ENCODE measurements at places on chromosomes 1 and 21.
A peak's percentile ranks its signal among the peaks of the same experiment; 100 is the strongest.

GRCh38 chr21:38196036-38196435 lies 60.8 kb upstream of the KCNJ15 start:
- DNase-seq: no peak

DNA sequence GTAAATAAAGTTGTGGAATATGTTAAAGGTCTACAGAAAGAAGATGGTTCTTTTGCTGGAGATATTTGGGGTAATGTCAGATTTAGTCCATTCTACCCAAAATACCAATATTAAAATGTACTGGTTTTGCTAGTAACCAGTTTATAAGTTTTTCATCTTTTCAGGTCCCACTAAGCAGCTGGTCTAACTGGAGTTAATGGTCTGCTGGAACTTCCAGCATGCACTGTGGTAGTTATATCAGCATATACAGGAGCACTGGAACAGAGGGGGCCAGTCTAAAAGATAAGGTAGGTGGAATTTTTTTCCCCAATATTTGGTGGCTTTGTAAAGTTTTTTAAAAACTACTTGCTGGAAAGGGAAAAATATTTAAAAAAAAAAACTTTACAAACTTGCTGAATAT lies 3.9 kb downstream of the RABGGTB start:
- no peak for DNase-seq

DNA sequence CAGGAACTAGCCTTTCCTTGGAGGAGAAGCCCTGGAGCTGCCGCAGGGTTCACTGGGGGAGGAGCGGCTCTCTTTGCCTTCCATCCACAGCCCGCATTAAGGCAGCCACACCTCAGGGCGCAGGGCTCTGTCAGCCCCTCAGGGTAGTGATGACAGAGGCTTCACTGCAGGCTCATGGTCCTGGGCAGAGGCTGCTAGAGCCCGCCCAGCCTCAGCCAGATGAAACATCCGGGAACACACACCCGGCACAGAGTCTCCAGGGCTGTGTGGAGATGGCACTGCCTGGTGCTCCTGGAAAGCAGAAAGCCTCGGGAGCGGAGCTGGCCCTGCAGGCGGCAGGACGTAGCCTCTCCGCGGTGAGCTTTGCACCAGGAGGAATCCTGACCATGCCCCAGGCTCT lies 29.4 kb upstream of the PEX10 start:
- DNase-seq: no peak

GRCh38 chr1:216617081-216617875 lies 106.0 kb downstream of the ESRRG start:
- DNase-seq: no peak

DNA sequence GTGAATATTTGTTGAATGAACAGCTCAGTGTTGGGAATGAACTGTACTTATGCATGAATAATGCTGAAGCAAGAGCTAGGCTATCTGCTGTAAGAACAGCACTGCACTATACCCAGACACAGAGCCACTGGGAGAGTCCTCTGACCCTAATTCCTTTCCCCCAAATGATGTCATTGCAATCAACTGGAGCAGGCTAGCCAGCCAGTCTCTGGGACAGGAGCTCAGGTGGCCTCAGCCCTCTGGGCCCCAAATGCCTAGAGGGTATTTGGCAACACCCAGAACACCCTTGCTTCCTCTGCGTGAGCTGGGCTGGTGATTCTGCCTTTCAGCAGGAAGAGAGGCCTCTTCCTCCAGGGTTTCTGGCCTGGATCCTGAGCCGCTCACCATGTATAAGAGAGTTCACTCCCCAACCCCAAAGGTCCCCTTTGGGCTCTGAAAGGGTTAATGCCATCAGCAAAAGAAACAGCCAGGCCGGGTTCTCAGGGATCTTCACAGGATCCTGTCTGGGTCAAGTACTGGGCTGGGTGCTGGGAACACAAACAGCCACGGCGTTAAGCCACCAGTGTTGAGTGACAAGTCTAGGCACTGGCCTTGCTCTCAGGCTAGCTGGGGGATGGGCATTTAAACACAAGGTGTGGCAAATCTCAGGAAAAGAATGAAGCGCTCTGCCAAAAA lies 3.7 kb upstream of the PADI4 start:
- no peak for DNase-seq

DNA sequence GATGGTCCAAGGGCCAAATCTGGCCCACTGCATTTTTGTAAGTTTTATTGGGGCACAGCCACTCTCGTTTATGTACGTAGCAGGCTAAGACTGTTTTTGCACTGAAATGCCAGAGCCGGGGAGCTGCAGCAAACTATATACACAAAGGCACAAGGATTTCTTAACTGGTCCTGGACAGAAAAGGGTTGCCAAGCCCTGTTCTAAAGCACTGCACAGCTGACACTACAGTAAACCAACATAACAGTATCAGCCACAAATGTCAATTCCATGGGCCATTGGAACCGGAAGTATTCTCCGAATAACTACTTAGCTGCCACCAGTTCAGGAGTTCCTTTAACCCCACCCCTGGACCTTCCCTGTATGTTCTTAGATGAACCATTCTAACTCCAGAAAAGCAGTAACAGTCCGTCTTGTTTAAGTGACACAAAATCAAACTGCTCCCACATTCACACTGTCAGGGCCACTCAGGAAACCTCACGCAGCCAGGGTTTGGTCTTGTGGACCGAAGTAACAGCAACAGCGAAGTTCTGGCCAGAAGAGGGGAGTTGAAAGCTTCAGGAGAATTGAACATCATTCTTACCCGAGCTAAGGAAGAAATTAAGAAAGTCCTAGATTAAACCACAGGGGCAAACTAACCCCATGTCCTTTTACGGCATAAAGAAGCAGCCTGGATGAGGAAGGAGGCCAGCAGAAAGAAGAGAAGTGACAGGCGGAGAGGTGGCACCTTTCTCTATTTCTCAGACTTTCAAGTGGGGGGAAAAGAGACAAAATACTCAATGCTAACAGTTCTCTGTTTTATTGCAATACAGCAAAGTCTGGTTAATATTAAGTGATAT lies 49.2 kb downstream of the COQ8A start:
- no peak for DNase-seq

- DNase-seq: no peak
These were observed 12.3 kb downstream of the BARHL2 start for GRCh38 chr1:90704817-90705216.

GRCh38 chr1:206969090-206969489 lies 1.2 kb downstream of the FCAMR start:
- no peak for DNase-seq

DNA sequence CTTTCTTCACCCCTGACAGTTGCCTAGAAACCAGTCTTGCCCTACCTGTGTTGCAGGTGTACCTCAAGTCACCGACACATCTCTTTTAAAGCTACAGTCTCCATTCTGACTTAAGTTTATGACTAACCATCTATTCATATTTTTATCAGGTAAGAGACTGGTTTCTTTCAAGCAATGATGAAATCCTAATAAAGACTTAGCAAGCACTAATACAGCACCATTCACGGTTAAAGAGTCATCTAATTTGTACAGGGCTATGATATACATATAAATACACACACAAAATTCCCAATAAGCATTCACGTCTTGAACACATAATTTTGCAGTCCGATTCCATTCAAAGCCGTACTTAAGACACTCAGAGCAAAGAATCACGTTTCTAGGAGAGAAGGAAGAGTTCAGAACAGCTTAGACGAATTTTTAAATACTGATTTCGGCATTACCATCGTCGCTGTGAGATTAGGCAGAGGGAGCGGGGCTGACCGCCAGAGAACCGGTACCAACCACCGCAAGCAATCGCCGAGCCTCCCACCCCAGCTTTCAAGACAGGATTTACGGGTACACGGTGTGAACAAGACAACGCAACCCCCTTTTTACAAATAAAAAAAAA lies 943 bp downstream of the ERRFI1 start:
- no peak for DNase-seq

DNA sequence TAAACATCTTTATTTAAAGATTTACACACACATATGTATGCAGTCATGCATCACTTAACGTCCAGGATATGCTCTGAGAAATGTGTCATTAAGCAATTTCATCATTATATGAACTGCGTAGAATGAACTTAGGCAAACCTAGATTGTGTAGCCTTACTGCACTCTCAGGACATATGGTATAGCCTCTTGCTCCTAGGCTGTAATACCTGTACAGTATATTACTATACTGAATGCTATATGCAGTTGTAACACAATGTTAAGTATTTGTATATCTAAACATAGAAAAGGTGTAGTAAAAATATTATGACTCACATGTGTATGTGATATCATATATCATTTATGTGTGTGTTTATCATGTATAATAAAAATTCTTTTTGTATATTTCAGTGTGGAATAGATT lies 73.2 kb upstream of the QSOX1 start:
- DNase-seq: no peak

- DNase-seq: no peak
These were observed 211.1 kb downstream of the MRPL39 start for GRCh38 chr21:25396135-25396711.

GRCh38 chr1:84103197-84103992 lies 40.7 kb upstream of the PRKACB start:
- DNase-seq: no peak

GRCh38 chr1:94236630-94237290 lies 624 bp downstream of the ARHGAP29 start:
- no peak for DNase-seq

GRCh38 chr1:157628773-157629172 lies 30.9 kb upstream of the FCRL4 start:
- DNase-seq: no peak

DNA sequence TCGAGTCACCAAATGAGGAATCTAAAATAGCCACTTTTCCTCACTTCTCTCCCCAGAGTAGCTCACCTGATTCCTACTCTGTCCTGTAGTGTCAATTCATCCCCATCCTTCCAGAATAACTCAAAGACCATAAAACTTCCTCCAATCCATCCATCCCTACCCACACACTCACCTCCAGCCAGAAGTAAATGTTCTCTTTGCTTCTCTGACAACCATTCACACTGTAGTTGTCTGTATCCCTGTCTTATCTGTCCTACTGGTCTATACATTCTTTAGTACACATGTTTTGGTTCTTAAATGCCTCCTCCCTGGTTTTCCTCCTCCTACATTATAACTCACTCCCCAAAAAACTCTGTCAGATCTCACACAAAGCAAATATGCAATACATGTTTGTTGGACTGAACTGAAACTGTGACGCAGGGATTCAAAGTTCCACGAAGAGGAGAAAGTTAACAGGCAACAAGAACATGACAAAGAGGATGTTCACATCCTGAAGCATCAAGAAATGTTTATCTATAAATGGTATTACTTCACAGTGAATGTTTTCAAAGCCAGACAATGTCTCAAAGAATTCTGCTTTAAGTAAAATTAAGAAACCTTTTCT lies 11.0 kb downstream of the TP53BP2 start:
- peak; percentile 55 for DNase-seq

DNA sequence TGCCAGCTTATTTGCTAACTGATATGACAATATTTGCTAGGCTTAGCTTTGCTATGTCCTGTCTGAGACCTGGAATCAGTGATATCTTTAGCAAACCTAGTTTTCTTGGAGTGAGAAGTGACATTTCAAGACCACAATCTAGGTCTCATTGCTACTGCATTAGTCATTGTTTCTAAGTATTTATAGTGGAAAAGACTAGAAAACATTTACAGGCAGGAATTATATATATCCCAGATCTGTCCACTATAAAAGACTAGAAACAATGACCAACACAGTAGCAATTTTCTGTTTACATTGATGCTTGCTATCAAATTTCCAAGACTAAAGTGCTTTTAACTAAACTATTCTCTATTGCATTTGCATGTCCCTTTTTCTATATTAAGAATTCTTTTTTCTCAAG lies 5.0 kb upstream of the RGS18 start:
- DNase-seq: no peak

DNA sequence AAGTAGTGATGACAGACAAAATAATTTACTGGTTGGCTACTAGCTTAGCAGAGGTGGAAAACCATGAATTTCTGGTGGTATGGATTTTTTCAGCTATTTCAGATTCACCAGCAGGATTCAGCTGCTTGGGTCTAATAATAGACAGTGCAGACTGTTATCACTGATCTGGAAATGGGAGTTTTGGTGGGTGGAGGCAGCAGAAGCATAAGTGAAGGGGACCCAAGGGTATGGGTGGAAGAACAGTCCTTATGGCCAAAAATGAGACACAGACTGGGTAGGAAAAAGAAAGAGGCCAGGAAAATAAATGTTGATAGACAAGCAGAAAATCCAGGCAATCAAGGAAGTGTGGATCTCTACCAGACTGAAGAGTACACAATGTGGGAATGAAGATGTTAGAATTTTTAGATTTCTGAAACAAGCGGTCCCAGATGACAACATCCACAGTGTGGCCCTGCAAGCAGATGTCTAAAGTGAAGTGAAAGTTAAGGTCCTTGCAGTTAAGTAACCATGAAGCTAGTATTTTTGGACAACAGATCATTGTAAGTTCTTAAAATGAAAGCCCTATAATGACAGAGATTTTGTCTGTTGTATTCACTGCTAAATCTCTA lies 24.7 kb downstream of the LYST start:
- no peak for DNase-seq

DNA sequence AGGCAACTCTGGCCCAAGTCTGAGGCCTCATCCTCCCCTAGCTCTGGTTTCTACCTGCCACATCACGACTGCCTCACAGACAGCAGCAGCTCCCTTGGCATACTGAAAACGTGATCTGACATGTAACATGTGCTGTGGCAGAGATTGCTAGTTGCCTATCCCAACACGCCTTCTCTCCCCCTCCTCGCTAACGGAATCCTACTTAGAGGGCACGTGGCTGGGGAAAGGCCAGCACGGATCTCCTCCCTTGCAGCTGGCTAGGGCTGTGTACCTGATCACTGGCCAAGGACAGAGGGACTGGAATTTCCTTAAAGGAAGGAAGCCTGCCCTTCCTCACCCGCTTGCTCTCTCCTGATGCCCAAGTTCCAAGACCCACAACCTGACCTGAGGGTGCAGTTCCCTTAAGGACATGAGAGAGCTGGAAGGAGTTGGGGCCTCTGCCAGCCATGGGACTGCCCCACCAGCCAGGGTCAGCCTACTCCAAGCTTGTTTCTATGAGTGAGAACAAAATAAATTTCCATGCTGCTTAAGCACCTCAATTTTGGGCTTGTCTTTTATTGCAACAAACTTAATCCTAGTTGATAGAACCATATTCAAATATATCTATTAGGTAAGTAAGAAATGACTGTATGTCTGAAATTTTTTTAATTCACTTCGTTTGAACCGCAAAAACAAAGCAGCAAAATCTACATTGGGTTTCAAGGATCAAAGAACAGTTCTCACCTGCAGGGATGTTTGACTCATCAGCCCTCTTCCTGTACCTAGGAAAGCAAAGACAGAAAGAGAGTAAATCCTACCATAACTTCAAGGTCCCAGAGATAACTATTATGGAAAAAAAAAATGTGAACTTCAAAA lies 7.2 kb downstream of the SETD4 start:
- no peak for DNase-seq

- no peak for DNase-seq
These were observed 15.0 kb upstream of the IL10RB start for GRCh38 chr21:33251119-33251518.

DNA sequence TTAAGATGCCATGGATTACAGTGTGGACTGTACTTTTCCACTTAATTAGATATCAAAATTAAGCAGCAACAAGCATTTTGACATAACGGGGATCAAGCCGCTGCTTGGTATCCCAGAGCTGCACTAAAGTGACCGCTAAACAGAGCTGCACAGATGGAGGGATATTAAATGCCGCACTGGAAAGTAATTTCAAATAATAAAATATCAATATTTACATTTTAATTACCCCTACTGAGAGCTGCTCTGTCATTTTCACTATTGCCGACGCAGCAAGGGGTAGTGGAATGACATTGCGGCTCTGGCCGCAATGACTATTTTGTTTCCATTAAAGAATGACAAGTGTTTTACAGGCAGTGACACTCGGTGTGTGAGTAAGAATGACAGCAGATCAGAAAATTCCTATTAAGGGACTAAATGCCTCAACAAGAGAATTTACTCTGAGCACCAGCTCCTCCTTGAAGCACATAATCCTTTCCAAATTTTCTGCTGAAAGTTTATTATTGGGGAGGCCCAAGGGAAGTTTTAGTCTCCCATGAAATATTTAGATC lies 109.1 kb upstream of the USH2A start:
- no peak for DNase-seq
